ENCODE measurements at places on chromosomes 5 and 9.

DNA sequence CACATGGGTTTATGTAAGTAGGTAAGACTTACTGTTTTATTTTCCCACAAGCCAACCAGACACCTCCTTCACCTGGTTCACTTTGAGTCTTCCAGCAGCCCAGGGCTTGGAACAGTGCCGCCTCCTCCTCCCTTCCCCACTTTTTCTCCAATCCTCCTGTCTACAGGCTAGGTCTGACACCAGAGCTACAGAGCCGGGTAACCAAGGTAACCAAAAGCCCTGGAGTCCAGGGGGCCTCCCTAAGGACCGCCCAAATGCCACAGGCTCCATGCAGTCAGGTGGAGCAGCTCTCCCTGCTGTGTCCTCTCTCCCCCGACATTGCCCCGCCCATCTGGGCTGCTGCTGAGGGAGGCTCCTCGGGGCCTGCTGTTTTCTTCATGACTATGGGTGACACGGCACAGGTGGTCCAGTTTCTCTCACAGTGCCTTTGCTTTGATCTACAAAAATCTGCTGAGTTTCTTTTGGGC is 138.0 kb upstream of the EFNA5 start:
- DNase-seq = no peak

DNA sequence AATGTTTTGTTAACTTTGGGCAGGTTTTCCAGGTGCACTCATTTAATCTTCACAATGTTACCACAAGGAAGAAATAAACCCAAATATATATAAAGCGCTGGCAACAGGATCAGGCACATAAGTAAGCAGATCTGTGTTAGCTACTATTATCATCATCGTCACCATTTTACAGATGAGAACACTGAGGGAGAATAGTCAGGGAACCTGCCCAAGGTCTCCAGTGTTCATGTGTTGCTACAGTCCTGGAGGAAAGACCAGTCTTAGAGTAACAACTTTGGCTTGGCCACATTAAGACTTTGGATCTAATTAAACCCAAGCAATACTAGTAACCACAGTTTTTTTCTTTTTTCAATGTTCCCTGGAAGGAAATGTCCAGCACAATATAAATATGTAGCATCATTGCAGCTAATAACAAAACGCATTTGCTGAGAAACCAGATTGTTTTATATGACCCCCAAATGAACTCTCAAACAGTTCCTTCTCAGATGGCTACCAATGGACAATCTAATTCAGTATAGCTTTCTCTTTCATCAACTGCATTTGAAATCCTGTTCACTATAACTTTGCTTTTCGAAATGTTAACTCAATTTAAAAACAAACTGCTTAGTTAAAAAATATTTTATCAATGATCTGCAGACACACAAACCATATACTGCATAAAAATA is 11.8 kb downstream of the NREP start:
- no peak for DNase-seq

DNA sequence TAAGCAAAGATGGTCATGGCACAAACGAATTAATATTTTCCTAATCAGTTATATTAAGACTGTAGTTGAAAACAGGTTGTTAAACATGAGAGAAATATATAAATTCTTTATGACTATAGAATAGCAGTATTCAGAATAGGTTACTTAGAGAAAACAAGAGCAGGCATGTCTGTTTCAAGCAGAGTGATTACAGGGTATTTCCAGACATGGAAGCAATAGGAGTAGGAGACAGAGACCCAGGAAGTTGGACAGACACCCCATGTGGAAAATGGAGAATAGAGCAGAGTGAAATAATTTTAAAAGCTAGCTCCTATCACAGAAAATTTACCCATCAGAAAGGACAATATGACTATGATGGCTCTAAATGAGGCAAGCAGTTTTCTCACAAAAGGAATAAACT is 111.5 kb downstream of the IZUMO3 start:
- DNase-seq = no peak

DNA sequence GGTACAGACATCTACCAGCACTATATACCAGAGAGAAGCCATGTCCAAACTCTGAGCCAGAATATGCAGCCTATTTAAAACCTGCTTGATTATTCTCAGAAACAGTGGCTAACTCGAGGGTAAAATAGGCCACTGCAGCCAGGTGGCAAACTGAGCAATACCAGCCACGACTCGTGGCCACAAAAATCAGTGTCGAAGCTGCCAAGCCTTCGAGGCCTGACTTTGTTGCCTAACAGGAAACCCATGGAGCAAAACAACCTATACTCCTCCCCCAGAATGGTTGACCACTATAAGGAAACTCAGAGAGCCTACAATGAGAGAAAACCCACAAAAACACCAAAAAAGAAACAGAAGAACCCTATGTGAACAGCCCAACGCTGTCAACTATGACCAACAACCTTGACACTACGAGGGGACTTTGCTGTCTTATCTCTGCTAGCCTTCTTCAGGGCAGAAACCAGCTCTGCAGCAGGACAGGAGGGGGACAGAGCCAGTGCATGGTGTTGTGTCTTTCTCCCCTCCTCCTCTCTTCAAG is 133.8 kb downstream of the TMEM174 start:
- no peak for DNase-seq

GRCh38 chr9:112771359-112772214 is 21.0 kb downstream of the SNX30 start:
- DNase-seq = no peak
